ENCODE measurements at places on chromosomes 5 and 9.

GRCh38 chr9:119934497-119934896 is 565.3 kb upstream of the BRINP1 start:
- no peak for DNase-seq

- DNase-seq: no peak
Measured at GRCh38 chr5:149580808-149581191, 498 bp upstream of the ARHGEF37 start.

DNA sequence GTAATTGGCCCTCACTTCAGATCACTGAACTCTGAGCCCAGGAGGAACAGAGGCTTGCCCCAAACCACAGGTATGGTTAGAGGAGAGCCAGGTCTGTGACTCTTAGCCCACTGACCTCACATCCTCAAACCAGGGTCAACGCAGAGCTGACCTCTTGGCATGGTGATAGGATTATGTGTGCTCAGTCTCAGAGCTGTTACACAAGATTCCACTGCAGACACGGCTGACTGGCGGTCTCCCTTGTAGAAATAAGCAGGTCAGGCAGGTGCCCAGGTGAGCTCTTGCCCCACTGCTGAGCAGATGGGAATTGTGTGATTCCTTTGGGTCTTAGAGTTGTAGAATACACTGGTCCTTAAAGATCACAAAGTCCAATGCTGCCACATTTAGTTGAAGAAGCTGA is 66.0 kb upstream of the PITX1 start:
- no peak for DNase-seq

DNA sequence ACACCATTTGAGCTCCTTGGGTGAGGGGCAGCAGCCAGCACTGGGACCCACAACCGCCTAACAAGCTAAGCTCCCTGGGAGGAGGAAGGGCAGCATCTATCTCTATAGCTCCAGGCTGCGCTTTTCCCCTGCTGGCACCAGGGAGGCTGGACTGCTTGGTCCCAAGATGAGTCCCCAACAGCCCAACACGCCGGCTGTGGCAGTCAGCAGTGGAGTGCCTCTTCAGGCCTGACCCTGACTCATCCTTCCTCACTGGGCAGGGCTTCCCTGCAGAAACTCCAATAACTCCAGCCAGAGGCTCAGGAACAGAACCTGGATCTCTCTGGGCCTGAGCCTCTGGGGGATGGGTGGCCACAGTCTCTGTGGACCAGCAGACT is 113.7 kb upstream of the ADAMTS16 start:
- no peak for DNase-seq

GRCh38 chr5:111453295-111453694 is 59.0 kb downstream of the STARD4 start:
- DNase-seq: no peak

DNA sequence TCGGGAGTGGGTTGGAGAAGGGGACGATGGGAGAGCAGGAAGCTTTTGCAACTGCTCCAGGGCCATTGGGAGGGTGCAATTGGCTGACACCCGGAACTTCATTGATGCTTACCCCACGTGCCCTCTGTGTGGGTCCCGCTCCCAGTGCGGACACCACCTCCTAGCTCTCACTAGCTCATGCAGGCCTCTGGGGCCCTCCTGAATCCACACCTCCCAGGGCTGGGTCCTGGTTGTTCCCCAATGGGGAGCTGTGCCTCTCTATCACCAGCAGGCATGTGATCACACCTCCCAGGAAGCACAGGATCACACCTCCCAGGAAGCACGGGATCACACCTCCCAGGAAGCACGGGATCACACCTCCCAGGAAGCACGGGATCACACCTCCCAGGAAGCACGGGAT is 32.1 kb upstream of the FCN2 start:
- DNase-seq: no peak

DNA sequence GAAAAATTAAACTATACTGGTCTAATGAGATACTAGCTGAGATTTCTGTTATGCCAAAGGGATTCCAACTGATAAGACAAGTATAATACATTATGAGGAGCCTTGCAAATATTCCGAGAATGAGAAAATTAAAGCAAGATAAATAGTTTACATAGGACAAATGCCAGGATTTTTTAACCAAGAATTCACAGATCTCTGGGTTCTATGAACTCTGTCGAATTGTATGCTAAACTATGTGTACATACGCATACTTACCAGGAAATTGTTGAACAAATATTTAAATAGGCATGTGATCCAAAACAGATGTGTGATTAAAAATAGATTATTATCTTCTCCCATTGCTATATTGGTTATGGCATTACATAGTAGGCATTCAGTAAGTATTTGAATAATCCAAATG is 616.6 kb downstream of the GABRG2 start:
- DNase-seq: no peak

Data from activated naive CD4-positive, alpha-beta T cell (primary cell).